Thymus (tissue), 14 donors: ENCODE measurements at places on chromosomes 4 and X.

DNA sequence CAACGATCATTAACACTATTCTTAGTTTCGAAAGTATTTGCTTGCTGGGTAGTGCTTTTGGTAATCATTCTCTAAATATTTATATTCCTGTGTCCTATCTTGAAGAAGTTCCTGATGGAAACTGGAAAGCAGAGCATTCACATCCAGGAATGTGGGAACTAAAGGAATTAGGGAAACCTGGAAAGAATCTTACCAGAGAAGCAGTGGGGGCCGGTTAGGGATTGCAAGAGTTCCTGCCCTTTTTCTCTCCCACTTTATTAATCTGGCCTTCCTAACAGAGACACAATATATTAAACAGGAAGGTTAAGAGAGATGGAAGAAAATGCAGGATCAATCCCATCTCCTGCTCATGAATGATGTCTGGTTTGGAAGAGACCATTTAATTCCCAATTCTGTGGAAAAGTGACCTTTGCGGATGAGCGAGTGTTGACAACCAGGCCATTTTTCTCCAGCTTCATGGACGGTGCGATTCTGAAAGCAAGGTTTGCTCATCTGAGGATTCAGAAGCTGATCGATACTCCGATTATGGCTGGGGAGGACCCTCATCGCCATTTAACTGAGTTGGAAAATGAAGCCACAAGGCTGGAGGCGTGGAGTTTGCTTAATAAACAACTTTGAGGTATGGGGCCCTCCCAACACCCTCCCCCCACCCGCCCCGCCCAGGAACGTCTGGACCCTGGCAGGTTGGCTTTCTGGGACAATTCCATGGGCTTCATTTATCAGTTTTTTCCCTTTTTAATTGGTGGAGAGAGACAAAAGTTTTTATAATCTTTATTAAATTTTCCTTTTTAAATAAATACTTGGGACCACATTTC, 52.3 kb downstream of the C4orf51 start:
- no peaks in the 10 kb centered on the region for H3K27me3 ChIP-seq
- H3K4me3 ChIP-seq: peak overlapping the region; percentile 81
- H3K27ac ChIP-seq: peak overlapping the region; percentile 80
- no peak for DNase-seq

DNA sequence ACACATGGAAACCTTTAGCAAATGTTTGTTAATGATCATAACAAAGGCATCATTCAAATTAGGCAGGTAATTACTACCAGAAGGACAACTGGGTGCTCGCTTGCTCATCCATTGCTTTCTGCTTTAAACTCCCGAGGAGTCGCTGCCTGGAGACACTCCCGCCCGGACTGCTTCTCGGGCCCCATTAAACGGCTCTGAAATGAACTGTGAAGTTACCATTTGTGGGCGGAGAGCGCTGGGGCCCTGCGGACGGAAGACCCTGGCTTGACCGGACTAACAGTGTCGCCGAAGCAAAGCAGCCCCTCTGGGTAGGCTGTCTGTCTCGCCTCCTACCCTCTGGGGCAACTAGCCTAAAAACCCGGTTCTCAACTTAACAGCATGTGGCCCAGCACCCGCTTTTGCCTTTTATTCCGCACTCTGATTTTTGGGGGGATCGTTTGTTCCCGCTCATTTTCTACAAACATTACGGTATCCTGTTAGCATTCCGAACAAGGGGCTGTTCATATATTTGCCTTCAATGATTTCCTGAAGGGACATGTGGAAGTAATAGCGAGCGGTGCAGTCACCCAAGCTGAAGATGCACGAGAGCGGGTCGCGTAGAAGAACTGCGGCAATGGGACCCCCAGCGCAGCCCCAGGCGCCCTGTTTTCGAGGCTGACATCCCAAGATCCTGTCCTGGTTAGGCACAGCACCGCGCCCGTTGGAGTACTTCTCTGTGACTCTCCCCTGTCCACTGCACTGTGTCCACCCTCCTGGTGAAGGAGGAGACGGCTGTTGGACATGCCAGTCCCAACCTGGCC, 1.6 kb upstream of the PDGFRA start:
- H3K36me3 ChIP-seq: no peaks in the 10 kb centered on the region
- no peak overlapping the region for H3K27ac ChIP-seq
- H3K27me3 ChIP-seq: peaks cover 95% of the 10 kb centered on the region
- DNase-seq: peak; percentile 23
- peaks cover 3% of the 10 kb centered on the region for H3K4me1 ChIP-seq
- H3K4me3 ChIP-seq: peak overlapping the region; percentile 4

- H3K27me3 ChIP-seq: no peaks in the 10 kb centered on the region
- no peak for DNase-seq
- no peak overlapping the region for H3K4me3 ChIP-seq
- no peaks in the 10 kb centered on the region for H3K36me3 ChIP-seq
Measured at GRCh38 chr4:156298230-156298629, 344.6 kb upstream of the CTSO start.

GRCh38 chr4:14387647-14388046, 614.6 kb upstream of the CPEB2 start:
- no peak overlapping the region for H3K27ac ChIP-seq
- no peaks in the 10 kb centered on the region for H3K27me3 ChIP-seq
- no peak for DNase-seq
- no peaks in the 10 kb centered on the region for H3K36me3 ChIP-seq
- H3K4me3 ChIP-seq: no peak overlapping the region

DNA sequence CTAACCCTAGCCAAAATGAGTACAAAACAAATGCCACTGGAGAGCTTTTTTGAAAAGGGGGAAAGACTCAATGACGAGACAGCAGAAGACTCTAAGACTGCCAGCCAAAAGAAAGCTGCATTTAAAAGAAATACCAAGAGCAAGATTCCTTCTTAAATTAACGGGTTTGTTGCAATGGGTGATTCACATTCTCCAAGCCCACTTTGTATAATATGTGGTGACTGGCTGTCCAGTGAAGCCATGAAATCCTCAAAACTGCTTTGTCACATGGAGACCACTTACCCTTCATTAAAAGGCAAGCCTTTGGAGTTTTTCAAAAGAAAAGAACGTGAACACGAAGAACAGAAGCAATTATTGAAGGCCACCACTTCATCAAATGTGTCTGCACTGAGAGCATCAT, 68.2 kb downstream of the MRPL1 start:
- H3K36me3 ChIP-seq: peaks cover 7% of the 10 kb centered on the region
- no peak for DNase-seq
- no peak overlapping the region for H3K4me3 ChIP-seq
- H3K27me3 ChIP-seq: no peaks in the 10 kb centered on the region

GRCh38 chr4:53490965-53491622, 100.2 kb downstream of the LNX1 start:
- H3K27ac ChIP-seq: no peak overlapping the region
- no peak overlapping the region for H3K4me3 ChIP-seq
- H3K36me3 ChIP-seq: no peaks in the 10 kb centered on the region
- DNase-seq: no peak

DNA sequence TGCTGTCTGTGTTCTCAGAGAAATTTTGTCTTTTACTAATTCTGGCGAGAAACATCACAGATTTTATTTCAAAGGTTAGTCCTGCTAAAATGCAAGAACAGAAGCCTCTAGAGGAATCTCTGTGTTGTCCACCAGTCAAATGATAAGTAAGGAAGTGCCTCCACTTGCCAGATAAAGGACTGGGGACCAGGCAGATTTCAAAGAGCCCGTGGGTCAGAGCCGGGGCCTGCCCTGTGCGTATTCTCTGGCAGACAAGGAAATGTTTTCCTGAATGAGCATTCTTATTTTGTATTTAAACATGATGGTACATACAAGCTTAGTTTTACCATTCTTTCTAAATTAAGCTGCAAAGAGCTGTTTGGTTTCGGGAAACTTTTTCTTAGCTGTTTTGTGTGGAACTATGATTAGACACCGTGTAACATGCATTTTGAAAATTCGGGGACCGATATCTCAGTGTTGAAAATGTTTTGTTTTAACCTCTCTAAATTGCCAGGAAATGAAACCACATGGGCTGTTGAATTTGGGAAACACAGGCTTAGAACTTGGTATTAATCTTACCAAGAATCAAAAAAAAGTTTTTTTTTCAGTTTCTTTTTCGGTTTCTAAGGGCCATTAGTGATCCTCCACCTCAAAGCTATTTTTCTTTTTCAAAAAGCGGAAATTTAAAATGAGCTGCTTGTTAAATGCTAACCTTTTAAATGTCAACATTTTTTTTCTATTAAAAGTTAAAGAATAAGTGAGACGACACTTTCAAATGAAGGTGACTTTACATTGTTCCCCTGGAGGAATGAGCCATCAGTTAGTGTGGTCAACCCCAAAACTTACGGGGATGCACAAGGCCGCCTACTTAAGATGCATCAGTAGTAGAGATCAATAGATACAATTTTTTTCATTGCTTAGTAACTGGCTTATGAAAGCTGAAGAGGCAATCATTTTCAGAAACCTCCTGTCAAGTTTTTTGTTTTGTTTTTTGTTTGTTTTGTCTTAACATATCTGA, 89.6 kb upstream of the MTM1 start:
- peaks cover 8% of the 10 kb centered on the region for H3K4me1 ChIP-seq
- H3K27ac ChIP-seq: no peak overlapping the region
- no peak for DNase-seq
- no peaks in the 10 kb centered on the region for H3K27me3 ChIP-seq
- no peak overlapping the region for H3K4me3 ChIP-seq
- no peaks in the 10 kb centered on the region for H3K36me3 ChIP-seq

DNA sequence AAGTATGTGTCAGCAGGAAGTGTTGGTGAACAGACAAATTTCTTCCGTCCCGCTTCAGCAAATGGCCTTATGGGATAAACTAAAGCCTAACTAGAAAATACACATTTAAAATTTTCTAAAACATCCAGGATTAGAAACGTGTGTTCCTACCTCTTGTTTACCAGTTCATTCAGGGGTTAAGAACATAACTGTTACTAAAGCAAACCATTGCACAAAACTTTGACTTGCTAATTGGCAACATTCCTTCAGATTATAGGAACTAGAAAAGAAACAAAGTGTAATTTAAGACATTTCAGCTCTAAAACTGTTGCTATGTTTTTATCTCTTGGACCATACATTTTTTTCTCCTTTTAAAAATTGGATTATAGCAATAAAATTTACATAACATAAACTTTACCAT, 39.5 kb upstream of the CXCL13 start:
- no peak overlapping the region for H3K4me3 ChIP-seq
- H3K27ac ChIP-seq: no peak overlapping the region
- H3K4me1 ChIP-seq: no peaks in the 10 kb centered on the region
- no peaks in the 10 kb centered on the region for H3K27me3 ChIP-seq

- no peak overlapping the region for H3K27ac ChIP-seq
- no peak overlapping the region for H3K4me3 ChIP-seq
- DNase-seq: no peak
Measured at GRCh38 chrX:16187024-16187760, 19.9 kb downstream of the MAGEB17 start.

GRCh38 chr4:28788929-28789490, 1928.4 kb downstream of the STIM2 start:
- DNase-seq: no peak
- no peaks in the 10 kb centered on the region for H3K4me1 ChIP-seq
- H3K4me3 ChIP-seq: no peak overlapping the region
- H3K36me3 ChIP-seq: no peaks in the 10 kb centered on the region

- no peak overlapping the region for H3K27ac ChIP-seq
- no peaks in the 10 kb centered on the region for H3K4me1 ChIP-seq
- H3K27me3 ChIP-seq: no peaks in the 10 kb centered on the region
- H3K4me3 ChIP-seq: no peak overlapping the region
- H3K36me3 ChIP-seq: no peaks in the 10 kb centered on the region
- DNase-seq: no peak
Measured at GRCh38 chr4:77692847-77693432, 87.3 kb downstream of the CXCL13 start.

- peak overlapping the region; percentile 55 for H3K4me3 ChIP-seq
- H3K27me3 ChIP-seq: peaks cover 16% of the 10 kb centered on the region
- no peaks in the 10 kb centered on the region for H3K36me3 ChIP-seq
- peaks cover 2% of the 10 kb centered on the region for H3K4me1 ChIP-seq
- peak; percentile 32 for DNase-seq
Measured at GRCh38 chrX:150897421-150898320, 797 bp downstream of the CD99L2 start.

GRCh38 chrX:16897445-16897844, 27.3 kb upstream of the RBBP7 start:
- no peak overlapping the region for H3K4me3 ChIP-seq
- H3K27ac ChIP-seq: no peak overlapping the region
- no peaks in the 10 kb centered on the region for H3K4me1 ChIP-seq

DNA sequence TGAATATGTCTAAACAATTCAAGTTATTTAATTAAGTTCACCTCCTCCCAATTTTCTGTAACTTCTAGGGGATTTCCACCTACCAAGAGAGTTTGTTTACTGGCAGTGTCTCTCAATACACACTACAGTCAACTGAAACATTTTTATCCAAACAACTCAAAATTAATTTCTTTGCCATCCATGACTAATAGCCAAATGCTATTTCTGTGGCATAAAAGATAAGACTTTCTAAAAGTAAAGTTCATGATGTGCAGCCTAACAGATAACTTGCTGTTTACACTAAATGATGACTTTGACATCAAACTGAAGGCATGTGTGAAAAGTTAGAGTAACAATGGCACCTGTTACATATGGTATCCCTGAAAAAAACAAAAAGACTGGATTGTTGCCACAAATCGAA, 7.3 kb downstream of the TAB3 start:
- H3K36me3 ChIP-seq: no peaks in the 10 kb centered on the region
- no peaks in the 10 kb centered on the region for H3K27me3 ChIP-seq
- H3K27ac ChIP-seq: no peak overlapping the region
- no peak overlapping the region for H3K4me3 ChIP-seq
- H3K4me1 ChIP-seq: no peaks in the 10 kb centered on the region
- no peak for DNase-seq

DNA sequence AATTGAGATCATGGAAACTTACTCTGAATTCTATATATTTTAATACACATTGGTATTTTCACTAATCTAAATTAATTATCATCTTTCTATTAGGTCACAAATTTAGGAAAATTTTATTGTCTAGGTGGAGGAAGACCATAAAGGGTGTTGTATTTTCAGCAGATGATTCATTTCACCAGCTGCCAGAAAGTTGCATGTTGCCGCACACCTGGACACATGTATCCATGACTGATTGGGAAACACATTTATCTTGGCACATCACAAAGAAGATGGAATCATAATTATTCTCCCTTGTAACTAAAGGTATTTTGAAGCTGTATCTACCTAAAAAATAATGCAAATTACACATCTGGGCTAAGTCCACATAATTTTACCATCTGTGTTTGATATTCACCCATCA, 33.1 kb downstream of the SLC7A11 start:
- H3K36me3 ChIP-seq: no peaks in the 10 kb centered on the region
- H3K27me3 ChIP-seq: no peaks in the 10 kb centered on the region
- H3K4me3 ChIP-seq: no peak overlapping the region
- no peak overlapping the region for H3K27ac ChIP-seq
- no peak for DNase-seq
- no peaks in the 10 kb centered on the region for H3K4me1 ChIP-seq

- H3K4me3 ChIP-seq: no peak overlapping the region
- H3K27ac ChIP-seq: no peak overlapping the region
- H3K36me3 ChIP-seq: no peaks in the 10 kb centered on the region
- DNase-seq: no peak
Measured at GRCh38 chr4:140127422-140127821, 26.6 kb downstream of the MAML3 start.

- no peak overlapping the region for H3K4me3 ChIP-seq
- no peak overlapping the region for H3K27ac ChIP-seq
- no peaks in the 10 kb centered on the region for H3K27me3 ChIP-seq
Measured at GRCh38 chrX:54633641-54634040, 103.6 kb downstream of the GNL3L start.

GRCh38 chrX:119208401-119209057, 27.6 kb upstream of the PGRMC1 start:
- H3K36me3 ChIP-seq: no peaks in the 10 kb centered on the region
- no peak overlapping the region for H3K27ac ChIP-seq
- H3K4me3 ChIP-seq: no peak overlapping the region
- DNase-seq: no peak
- H3K4me1 ChIP-seq: no peaks in the 10 kb centered on the region

GRCh38 chrX:17656035-17656418, 81.3 kb upstream of the SCML1 start:
- no peaks in the 10 kb centered on the region for H3K4me1 ChIP-seq
- H3K27ac ChIP-seq: no peak overlapping the region
- no peaks in the 10 kb centered on the region for H3K36me3 ChIP-seq
- H3K27me3 ChIP-seq: peaks cover 15% of the 10 kb centered on the region
- no peak overlapping the region for H3K4me3 ChIP-seq
